ENCODE measurements at places on chromosomes 7 and 10.

DNA sequence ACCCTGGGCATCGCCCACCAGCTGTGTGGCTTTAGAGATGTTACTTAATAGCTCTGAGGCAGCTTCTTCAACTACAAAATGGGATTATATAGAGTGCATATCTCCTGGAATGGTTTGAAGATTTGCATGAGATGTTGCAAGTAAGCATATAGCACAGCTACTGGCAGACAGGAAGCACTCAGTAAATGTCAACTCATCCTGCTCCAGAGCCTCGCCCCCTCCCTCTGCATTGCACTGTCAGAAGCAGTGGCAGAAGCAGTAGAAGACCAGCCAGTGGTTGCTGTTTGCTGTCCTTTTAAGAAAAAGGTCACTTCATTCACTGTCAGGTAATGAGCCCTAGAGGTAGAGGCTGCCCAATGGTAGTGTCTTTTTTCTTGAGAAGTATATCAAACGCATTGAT lies 180.0 kb upstream of the GHITM start:
- DNase-seq, result no peak

- DNase-seq, result no peak
Observed at GRCh38 chr7:137717811-137718271, 128.9 kb downstream of the DGKI start.

DNA sequence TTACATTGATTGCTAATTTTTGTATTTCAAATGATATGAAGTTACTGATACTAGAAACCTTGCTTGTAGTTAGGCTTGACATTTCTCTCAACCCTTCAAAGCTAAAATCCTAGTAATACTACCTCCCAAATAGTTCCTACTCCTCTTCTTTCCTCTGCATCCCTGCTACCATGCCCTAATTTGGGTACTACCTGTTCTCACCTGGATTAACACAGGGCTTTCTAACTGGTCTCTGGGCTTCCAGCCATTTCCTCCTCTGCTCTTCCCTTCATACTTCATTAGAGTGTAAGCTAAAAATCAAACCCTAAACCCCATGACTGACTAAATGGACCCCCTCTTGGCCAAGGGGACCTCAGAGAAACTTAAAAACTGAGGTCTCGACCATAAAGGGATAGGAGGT lies 112.4 kb downstream of the CHCHD3 start:
- no peak for DNase-seq

DNA sequence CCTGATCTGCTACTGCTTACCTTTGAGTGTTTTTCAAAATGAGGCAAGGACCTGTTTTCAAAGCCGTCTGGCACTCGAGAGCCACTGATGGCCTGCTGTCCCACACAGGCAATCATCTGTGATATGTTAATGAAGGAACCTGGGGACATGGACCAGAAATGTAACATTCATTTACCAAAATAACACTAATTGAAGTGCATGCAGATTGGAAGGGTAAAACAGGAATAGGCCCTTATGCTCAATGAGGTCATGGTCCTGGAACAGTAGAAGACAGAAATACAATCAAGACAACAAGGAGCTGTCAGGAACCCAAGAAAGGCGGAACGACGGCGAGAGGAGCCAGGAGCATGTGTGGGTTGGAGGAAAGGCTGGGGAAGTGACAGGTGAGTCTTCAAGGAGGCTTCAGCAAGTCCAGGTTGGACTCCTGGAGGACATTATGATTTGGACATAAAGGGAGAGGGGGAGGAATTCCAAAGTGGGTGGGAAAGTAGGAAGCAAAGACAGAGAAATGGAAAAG lies 28.3 kb downstream of the POLR3A start:
- DNase-seq, result no peak

DNA sequence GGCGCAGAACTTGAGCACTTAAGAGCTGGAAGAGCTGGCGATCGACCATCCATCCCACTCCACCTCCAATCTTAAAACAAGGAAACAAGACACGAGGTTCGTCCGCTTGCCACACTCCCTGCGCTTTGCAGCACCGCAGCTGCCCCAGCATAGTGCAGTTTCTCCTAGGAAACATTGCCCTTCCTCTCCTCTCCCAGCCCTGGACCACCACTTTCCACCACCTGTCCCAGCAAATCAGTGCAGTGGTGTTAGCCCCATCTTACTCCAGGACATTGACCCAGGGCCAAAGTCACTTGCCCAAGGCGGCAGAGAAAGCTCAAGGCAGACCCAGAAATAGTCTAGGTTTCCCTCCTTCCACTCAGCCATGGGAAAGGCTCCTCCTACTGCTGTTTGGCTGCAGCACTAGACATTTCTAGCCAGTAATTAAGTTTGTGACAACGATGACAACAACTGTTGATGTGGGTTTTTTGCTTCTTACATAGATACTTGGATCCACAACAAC lies 1.5 kb upstream of the PARD3 start:
- no peak for DNase-seq

- DNase-seq, result no peak
Observed at GRCh38 chr7:151146761-151147160, 20.7 kb downstream of the GBX1 start.

GRCh38 chr10:48612236-48612943 lies 7.5 kb upstream of the ARHGAP22 start:
- no peak for DNase-seq

GRCh38 chr7:25261545-25262140 lies 33.4 kb upstream of the NPVF start:
- DNase-seq, result no peak

GRCh38 chr7:99102361-99102760 lies 41.5 kb downstream of the SMURF1 start:
- no peak for DNase-seq

DNA sequence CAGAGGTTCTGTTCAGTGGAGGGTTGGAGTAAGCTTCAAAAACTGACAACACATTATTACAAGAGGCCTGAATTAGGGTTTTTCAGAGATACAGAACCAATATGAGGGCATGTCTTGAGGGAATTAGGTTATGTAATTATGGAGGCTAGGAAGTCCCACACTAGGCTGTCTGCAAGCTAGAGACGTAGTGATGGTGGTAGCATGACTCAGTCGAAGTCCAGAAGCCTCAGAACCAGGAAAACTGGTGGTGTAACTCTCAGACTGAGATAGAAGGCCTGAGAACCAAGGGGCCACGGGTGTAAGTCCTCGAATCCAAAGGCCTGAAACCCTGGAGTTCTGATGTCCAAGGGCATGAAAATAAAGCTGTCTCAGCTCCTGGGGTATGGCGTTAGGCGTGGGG lies 35.6 kb downstream of the ZNF518A start:
- DNase-seq, result no peak

Measured in activated B cell treated with CpG ODN at 0.5 μM for 24 hours (primary cell).